ENCODE measurements at places on chromosomes 4 and X. TPM values are rescaled to one million over a fixed set of nuclear protein-coding genes. Genes with fewer than 3 reads are reported as not detected.

GC gene
- not detected for total RNA-seq

MMAA gene
- 11.7 TPM for total RNA-seq

TLL1 gene
- total RNA-seq = not detected

STARD8 gene
- total RNA-seq = 0.97 TPM

TEC gene
- total RNA-seq = 4.0 TPM

ZGRF1 gene
- total RNA-seq = 13.0 TPM

NUP54 gene
- 102 TPM for total RNA-seq

FOXR2 gene
- total RNA-seq = not detected

EPHA5 gene
- not detected for total RNA-seq

HELT gene
- not detected for total RNA-seq

TCEAL6 gene
- not detected for total RNA-seq

MAGEA4 gene
- total RNA-seq = not detected

TACC3 gene
- total RNA-seq = 23.4 TPM

HSFX2 gene
- 0.45 TPM for total RNA-seq

TSC22D3 gene
- 1,053 TPM for total RNA-seq

PDZD4 gene
- 101 TPM for total RNA-seq

GPR34 gene
- 0.68 TPM for total RNA-seq

CENPVL1 gene
- total RNA-seq = not detected

CFI gene
- total RNA-seq = not detected

VGLL1 gene
- total RNA-seq = not detected

TCEAL2 gene
- not detected for total RNA-seq

GPR173 gene
- not detected for total RNA-seq

PLXNA3 gene
- total RNA-seq = 20.8 TPM

DMP1 gene
- total RNA-seq = not detected

LPAR4 gene
- total RNA-seq = not detected

ARHGAP36 gene
- not detected for total RNA-seq

ART3 gene
- total RNA-seq = not detected

STPG2 gene
- total RNA-seq = not detected

LGI2 gene
- not detected for total RNA-seq

DCHS2 gene
- total RNA-seq = not detected

LAP3 gene
- total RNA-seq = 71.6 TPM

CT45A1 gene
- not detected for total RNA-seq

RAB39B gene
- total RNA-seq = 4.7 TPM

MAGEB2 gene
- total RNA-seq = not detected

PLK4 gene
- total RNA-seq = 3.9 TPM

SOD3 gene
- total RNA-seq = not detected

PJA1 gene
- 18.5 TPM for total RNA-seq

ZDHHC15 gene
- total RNA-seq = not detected

NLRP2B gene
- total RNA-seq = not detected

DUX4 gene
- total RNA-seq = not detected
